ENCODE measurements at places on chromosomes 2 and 18.

DNA sequence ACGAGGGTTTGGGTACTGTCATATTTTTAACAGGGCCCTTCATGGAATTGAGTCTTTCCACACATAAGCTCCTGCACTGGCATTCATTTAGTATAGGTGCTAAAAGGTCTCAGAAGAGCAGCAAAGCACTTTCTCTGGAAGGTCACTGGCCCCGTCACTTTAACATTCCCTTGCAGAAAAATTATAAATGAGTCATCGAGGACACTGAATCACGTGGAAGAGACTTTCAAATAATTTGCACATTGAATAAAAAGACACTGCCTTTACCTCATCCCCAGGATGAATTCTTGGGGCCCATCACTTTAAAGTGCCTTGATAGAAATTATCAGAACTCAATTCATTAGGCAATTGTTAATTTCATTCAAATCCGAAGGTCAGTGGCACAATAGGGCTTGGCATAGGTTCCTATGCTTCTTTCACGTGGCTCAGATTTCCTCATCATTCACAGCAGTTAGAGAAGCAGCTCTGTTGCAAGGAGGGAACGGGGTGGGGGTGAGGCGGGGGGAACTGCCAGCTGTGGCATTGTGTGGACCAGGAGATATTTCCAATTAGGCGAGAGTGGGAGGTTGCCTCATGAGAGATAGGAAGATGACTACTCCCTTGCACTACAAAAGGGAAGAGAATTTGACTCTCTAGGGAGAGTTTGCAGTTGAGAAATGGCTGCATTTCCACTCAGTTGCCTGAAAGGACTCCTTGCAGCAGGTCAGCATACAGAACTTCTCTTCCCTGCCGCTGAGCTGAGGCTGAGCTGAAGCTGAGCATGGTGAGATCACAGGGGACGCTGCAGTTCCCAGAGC is 86.3 kb upstream of the NPAS2 start:
- no peak for DNase-seq

GRCh38 chr18:8546677-8547076 is 62.6 kb upstream of the RAB12 start:
- no peak for DNase-seq

DNA sequence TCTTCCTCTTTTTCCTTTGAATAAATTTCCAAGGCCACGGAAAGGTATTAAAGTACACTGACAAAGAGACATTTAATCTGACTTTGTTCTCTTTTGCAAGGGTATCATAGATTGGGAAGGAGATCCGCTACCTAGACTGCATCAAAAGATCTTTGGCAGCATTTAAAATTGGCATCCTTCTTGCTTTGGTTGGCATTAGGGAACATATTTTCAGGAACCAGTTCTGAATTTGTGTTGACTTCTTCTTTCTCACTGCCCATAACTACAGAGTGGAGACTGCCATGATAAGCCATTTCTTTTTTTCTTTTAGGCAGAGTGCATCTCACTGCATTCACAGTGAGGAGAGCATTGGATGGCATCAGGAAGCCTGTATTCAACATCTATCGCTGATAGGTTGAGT is 83.4 kb downstream of the DOCK10 start:
- DNase-seq = no peak

DNA sequence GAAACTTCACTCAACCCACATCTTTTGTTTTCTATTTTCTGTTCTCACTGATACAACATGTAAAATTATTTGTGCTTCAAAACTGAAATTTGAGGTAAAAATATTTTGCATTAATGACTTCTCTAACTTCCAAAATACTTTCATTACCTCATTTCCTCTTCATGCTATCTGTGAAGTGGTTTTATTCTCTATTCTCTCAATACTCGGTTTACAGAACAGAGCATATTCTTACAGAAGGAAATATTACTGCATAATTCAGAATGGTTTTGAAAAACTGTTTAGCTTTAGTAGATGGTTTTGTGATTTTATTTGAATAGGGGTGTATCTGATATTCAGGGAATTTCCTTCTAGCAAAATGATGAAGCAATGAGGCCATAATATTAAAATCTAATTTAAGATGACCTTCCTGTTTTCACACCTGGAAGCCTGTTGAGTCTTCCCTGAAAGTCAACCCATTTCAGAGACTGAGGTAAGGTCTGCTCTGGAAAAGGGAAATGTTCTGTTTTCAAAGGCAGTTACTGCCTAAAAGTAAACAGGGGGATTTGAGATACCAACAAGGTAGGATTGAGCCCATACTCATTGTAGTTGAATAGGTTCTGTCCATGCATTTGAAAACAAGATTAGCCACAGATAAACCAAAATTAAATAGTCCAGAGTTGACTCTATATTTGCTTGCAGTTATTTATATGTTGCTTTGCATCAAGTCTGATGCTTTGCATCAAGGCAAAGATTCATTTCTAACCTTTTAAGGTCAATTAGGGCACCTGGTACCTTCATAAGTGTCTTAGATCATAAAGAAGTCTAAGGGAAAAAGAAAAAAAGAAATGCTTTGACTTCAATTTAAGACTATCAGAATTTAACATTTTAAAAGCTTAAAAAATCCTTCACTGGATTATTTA is 50.8 kb upstream of the PEX13 start:
- DNase-seq = no peak

DNA sequence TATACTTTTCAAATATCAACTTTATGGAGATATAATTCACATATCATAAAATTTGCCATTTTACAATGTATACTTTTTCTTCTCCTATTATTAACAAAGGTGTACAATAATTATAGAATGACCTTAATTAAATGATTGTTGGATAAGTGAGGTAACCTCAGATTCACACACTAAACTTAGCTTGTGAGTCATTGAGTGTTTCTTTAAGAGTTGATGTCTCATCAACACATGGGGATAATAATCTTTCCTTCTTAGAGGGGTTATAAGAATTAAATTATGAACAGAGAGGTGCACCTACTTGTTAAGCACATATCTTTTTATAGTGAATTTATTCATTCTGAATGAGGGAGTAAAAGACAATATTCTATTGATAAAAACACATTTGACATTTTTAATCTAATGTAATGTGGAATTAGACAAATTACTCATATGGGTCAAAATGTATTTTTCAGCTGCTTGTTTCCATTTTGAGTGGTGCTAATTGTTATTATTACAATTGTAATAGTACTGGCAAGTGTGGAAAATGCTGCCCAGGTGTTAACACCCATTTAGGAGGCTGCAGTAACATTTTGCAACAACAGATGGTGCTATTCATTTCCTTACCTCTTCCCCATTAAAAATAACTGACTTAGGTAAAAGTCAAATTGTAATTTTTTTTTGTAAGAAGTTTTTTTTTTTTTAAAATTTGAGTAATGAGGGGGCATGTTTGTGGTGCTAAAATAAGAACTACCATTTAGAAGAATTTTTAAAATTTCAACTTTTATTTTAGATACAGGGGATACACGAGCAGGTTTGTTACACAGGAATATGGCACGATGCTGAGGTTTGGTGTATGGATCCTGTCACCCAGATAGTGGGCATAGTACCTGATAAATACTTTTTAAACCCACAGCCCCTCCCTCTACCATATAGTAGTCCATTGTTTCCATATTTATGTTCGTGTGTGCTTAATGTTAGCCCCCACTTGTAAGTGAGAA is 32.1 kb upstream of the DYNAP start:
- DNase-seq = no peak

DNA sequence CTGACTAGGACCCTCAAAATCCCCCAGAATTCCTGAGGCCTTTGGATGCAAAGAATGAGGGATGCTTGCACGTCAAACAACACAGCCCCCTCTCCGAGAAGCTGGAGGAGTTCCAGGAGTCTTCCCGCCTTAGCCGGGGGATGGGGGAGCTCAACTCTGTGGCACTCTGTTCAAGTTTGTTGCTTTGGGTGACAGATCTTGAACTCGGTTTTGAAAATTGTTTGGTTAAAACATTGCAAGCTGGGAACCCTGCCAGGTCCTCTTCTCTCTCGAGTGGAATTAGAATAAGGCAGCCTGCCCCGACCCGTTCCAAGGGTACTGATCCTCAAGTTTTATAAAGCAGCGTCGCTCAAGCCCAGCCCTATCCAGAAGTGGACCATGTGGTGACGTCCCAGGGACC is 244.1 kb downstream of the LOXHD1 start:
- no peak for DNase-seq

- DNase-seq = no peak
These were observed 32.7 kb downstream of the QPCT start for GRCh38 chr2:37377187-37377532.

DNA sequence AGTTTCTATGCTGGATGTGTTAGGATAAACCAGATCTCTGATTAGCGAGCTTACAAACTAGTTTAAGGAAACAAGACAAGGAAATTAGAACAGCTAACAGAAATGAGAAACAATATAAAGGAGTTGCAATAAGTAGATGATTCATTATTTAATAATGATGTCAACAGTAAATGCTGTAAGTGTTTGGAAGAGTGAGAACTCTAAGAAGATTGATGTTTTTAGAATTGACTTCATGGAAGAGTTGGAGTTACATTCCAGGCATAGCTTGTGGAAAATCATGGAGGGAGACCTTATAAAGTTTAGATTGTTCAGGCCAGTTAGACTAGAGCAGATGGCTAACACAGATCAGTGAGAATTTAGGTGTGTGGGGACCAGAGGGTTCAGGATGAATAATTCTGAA is 32.6 kb downstream of the PPP1R1C start:
- DNase-seq = no peak

DNA sequence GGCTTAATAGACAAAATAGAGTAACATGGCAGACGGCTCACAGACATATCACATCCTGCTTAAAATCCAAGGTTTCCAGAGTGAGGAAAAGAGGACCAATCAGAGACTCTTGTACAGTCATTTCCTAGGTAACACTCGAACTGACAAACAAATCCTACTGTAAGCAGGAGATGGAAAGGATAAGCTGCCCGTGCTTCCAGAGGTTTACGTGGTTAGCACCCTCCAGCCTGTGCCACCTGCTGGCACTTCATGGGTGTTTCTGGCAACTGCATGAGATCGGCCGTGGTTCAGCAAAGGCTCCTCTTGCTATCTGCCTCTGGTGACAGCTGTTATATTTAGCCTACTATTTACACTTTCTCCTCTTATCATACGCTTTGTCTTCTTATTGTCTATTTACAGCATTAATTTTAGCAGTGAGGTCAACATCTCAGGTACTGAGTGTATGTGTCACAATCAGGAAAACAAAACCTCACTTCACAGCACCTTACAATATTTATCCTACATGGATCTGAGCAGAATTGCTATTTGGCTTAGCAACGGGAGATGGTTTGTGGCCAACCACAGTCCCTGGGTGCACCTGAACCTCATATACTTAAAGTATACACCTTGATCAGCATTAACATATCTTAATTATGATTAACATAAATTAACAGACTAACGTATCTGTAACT is 226.9 kb downstream of the TMEM163 start:
- DNase-seq = no peak

DNA sequence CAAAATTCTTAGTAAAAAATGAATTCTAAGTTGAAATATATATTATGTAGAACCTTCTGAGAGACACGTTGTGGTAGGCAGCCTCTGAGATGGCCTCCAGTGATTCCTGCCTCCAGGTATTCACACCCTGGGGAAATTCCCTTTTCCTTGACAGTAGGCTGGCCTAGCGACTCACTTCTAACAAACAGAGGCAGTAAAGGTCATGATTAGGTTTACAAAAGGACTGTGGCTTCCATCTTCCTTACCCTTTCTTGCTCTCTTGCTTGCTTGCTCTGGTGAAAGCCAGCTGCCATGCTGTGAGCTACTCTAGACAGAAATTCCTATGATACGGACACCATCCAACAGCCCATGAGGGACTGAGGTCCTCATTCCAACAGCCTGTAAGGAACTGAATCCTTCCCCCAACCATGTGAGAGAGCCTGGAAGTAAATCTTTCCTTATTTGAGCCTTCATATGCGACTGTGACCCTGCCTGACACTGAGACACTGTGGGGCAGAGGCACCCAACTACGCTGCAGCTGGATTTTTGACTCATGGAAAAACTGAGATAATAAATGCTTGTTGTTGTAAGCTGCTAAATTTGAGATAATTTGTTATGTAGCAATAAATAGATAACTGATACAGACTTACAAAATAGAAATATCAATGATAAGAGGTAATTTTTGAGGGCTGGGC is 32.7 kb upstream of the SERTAD2 start:
- DNase-seq = no peak

DNA sequence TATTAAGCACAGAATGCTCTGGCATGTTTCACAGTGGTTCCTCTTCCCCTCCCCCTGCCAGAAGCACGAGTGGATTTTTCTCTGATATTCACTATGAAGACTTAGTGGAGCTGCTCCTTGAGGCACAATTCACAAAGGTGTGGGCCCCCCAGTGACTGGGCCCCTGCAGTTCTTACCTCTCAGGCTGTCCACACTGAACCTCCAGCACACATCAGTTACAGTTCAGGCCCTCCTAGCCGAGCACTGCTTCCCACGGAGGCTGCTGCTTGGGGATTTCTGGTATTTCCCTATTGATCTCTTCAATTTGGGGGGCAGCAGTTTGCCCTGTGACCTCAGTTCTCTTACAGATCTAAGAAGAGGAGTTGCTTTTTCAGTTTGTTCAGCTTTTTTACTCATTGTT is 236.1 kb downstream of the SH3RF3 start:
- DNase-seq = no peak

GRCh38 chr2:74921236-74921736 is 37.2 kb upstream of the POLE4 start:
- DNase-seq = no peak

- no peak for DNase-seq
These were observed 569.3 kb downstream of the DPP10 start for GRCh38 chr2:115011721-115012120.

GRCh38 chr2:160920791-160921303 is 239.4 kb upstream of the TANK start:
- DNase-seq = no peak

DNA sequence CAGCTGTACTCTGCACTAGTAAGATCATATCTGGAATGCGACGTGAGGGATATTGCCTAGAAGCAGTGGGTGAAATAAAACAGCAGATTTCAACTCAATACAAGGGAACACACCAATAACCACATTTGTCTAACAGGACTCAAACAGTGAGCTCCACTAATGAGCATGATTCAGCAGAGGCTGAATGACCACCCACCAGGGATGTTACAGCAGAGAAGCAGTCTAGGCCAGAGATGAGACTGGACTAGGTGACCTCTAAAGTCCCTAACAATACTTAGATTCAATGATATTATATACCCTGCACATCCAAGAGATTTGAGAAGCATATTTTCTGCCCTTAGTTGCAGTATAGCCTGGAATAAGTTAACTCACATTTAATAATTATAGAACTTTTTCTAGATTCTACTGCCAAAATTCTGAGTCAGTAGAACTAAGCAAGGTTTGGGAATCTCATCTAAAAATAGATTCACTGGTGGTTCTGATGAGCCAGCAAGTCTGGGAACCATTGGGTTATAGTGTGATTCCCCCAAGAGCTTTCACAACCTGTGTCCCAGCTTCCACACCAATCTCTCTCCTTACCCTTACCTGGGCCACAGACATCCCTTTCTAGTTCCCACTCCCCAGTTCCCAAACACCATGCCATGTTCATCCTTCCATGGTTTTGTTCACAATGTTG is 6.3 kb downstream of the THOC1 start:
- no peak for DNase-seq

GRCh38 chr2:225097035-225097434 is 54.8 kb upstream of the DOCK10 start:
- DNase-seq = no peak

- no peak for DNase-seq
These were observed 1605.3 kb upstream of the ACVR2A start for GRCh38 chr2:146239392-146240135.
